Central memory CD8-positive, alpha-beta T cell (primary cell): ENCODE measurements at places on chromosomes 6 and 20.

DNA sequence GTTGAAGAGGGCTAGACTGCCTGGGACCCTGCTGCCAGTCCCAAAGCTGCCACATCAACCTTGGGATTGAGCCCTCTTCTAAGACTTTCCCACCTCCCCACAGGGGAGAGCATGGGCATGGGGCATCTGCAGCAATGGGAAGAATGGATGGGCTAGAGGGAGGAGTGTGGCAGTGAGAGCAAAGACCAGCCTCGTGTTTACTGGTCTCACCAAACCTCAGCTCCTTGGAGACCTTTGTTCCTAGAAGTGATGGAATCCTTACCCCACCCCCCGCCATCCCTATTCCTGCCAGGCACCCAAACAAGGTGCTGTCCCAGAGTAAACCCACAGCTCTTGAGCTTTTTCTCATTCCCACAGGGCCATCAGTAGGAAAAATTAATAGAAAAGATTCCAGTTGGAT, 20.0 kb upstream of the ARMC12 start:
- no peak for DNase-seq

DNA sequence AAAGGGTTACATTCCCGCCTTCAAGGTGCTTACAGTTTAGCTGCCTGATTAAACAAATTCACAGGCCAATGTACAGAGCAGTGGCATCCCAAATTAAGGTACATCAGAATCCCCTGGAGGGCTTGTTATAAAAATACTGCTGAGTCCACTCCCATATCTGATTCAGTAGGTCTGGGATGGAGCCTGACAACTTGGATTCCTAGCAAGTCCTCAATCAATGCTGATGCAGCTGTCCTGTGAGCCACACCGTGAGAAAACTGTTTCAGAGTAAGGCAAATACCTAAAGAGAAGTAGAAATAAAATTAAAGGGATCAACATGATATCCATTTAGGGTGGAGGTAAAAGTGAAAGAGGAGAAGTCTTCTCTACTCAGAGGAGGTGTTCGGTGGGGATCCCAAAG, 16.5 kb downstream of the NHSL1 start:
- no peak for DNase-seq

- no peak for DNase-seq
Observed at GRCh38 chr20:36881888-36882287, 6.0 kb downstream of the TLDC2 start.

DNA sequence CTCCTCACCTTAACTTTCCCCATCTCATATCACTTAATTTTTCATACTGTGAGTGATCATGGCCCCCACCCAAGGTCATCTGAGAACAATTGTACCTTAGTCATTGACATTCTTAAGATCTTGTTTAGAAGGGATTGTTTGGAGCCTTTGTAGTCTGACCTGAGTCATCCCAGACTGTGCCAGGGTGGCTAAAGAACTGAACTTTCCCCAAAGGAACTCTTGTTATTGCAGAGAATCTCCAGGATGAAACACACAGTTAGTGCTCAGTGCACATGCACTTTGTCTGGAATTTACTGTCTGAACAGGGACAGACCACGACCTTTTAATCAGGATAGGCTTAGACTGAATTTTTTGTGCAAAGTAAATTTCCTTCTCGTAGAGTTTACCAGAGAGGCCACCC, 112.6 kb upstream of the CCN2 start:
- DNase-seq = no peak

DNA sequence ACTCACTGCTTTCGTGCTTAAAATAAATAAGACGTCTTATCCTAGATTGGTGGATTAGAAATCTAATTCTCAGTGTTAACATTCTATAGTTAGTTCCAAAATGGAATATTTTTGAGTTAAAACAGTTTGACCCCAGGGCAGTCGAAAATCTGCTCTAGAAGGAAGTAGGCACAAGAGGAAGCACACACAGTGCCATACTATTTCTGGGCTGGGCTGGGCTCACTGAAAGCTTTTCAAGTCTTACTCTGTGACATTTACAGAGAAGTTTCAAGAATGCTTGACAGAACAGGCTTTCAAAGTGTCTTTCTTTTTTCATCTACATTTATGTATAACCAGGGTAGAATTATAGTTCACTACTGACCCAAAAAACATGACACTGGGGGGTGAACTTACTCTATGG, 209.8 kb downstream of the SOD2 start:
- no peak for DNase-seq

DNA sequence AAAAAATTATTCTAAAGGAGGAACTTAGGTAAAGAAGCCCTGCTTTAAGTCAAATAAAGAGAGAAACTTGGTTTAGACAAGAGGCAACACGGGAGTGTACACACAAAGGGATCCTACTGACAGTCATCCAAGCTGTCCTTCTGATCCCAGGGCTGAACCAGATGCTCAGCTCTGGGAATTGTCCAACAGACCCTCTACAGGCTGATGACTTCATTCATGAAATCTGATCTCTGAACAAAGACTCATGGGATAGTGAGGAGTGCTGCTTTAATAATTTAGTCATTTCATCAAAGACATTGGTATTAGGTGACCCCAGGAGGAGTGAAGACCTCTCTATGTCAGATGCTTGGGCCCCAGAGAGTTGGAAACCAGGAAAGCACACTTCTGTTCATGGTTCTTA, 65.6 kb upstream of the ARMH2 start:
- no peak for DNase-seq

GRCh38 chr6:51339728-51340127, 521.1 kb downstream of the TFAP2B start:
- no peak for DNase-seq

DNA sequence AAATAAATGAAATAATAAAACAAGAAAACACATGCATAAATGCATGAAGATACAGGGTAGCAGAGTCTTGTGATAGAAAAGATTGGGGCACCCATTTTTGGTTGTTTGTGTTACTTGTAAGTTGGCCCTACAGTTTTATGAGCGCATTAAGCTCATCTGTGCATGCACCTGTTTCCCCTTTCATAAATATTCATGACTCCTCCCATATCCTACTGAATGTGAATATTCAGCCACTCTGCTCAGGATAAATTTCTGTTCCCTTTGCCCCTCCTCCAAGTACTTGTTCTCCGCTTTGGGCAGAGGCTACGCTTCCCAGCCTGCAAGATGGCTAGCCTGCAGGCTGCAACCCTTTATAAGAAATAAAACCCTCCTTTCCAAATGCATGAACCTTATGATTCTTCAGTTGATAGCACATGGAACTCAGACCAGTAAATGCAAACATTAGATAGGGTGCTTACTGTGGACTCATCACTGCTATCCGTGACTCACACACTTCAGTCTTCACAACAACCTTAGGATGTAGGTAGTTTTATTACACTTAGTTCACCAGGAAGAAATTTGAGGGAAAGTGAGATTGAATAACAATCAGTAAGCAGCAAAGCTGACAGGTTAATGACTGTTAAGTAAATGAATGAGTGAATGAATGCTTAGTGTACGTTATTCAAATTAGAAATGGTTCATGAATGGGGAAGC, 15.0 kb downstream of the ALDH8A1 start:
- no peak for DNase-seq

- no peak for DNase-seq
Observed at GRCh38 chr6:139508023-139508422, 133.6 kb upstream of the CITED2 start.

DNA sequence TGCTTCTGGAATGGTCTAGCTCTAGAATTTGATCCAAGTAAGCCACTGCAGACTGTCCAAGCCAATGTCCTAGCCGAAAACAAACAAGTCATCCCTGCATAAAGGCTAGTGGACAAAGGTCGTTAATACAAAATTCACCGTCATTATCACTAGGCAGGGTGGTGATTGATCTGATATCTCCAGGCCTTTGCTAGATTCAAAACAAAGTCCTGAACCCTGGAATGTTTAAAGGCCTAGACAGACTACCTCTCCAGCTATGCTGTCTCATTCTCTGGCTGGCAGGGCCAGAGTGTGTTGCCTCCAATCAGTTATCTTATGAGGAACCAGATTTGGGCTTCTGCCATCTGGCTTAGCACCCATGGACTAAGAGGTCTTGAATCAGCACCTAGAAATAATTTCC, 38.3 kb downstream of the MAP7 start:
- DNase-seq = no peak

- no peak for DNase-seq
Observed at GRCh38 chr20:59682603-59683002, 78.3 kb downstream of the PHACTR3 start.

DNA sequence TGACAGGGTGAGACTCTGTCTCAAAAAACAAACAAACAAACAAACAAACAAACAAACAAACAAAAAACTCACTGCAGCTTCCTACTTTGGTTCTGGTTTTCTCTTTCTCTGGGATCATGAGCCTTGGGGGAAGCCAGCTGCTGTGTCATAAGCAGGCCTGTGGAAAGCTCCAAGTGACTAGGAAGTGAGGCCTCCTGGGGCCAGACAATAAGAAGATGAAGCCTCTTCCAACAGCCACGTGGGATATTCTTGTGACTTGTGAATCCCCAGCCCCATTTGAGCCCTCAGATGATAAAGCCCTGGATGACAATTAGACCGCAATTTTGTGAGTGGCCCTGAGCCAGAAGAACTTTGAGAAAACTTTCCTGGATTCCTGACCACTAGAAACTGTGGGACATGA, 11.4 kb downstream of the HLA-A start:
- no peak for DNase-seq

DNA sequence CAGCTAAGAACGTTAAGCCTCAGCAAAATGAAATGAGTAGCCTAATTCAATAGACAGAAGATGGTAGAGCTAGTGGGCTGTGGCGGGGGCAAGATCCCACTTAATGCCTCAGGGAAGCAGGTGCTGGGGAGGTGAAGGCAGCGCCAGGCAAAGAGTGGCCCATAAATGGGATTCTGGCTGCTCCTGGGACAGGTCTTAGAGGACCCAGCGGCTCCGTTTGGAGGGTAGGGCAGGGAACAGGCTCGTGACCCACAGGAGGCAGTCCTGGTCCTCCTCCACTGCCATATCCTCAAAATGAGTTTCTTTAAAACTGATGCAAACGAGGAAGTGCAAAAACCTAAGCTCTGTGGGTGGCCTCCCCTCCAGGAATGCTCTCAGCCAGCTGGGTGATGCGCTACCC, 32.7 kb downstream of the SAYSD1 start:
- no peak for DNase-seq

DNA sequence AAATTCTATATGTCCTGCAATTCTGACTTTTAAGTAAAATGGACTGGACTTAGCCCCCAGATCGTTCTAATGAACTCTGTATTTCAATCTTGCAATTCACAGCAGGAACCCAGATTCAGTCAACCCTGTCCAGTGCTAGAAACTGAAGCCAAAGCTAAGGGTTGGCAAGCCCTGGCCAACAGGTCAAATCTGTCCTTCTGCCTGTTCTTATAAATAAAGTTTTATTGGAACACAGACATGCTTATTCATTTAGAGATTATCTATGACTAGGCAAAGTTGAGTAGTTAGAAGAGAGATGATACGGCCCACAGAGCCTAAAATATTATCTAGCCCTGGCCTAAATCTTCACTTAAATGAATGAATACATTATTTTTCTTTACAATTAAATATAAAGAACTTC, 339.2 kb upstream of the JARID2 start:
- DNase-seq = no peak

DNA sequence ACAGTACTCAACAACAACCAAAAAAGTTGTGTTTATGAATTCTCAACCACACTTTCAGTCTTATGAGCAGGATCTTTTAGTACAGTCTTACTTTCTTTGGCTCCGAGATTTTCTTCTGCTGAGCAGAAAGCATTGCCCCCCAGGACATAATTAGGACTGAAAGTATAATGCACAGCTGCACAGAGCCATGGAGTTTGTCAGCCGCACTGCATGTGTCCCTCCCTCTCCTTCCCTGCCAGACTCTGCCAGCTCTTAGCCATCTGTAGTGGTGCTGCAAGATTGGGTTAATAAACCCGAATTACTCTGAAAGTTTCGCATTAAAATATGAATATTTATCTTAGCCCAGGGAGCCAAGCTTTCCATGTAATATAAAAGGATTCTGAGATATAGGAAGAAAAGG, 179.6 kb upstream of the PTCHD4 start:
- DNase-seq = no peak

DNA sequence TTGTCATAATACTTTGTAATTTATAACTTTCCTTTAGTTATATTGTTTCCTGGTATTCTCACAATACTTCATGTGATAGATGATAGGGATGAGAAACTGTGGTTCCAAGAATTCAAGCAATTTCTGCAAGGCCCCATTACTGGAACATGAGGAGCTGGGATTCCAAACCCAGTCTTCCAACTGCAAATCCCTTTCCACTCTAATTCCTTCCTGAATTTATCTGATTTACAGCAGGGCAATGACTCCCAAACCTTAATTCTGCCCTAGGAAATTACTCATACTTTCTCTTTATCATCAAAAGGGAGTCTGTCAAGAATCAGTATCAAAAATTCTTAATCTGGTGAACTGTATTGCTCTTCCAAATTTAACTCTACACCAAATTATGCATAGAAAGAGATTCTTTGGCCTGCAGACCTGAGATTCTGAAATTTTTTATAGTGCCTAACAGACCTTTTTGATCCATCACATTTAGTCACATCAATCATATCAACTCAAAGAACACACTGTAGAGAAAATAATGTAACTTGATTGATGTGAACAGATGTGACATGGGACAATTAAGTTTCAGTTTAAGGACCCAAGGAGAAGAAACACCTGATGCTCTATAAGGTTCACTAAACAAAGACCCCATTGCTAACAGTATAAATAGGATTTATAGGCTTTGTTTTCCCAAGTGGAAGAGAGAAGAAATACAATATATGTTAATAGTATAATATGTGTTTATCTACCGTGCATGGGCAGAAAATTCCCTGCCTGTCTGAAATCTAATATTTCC, 41.5 kb upstream of the GJA1 start:
- DNase-seq = no peak

DNA sequence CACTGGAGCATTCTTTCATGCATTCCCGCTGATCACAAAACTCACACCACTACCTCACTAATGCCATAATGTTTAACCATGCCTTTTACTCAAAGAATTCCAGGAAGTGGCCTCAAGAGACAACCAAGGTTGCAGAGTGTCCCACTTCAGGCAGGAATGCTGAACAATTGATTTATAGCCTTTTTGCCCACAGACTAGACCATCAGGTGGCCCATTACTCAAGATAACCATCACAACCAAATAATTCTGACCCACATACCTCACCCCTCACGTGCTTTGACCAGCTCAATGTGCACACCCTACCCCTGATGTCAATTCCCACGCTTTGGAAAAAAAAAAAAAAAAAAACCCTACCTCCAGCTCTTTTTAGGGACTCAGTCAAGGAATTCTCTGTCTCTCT, 220.6 kb upstream of the UFL1 start:
- no peak for DNase-seq

DNA sequence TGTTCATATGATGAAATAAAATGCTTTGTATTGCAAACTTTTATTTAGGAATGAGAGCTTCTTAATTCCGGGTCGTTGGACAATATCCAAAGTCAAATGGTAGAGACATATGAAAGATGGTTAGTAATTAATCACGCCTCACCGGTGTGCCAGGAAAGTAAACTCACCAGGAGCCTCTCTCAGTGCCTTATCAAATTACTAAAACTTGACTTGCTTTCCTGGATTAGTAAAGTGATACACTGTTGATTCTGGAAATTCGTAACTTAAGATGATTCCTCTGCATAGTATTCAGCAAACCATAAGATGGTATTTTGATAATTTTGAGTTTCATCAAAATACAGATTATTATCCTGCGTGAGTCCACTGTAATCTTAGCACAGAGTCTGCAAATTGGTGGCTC, 115.2 kb downstream of the PAX1 start:
- no peak for DNase-seq
